ENCODE measurements at places on chromosomes 13 and 19. TPM values are rescaled to one million over a fixed set of nuclear protein-coding genes. Genes with fewer than 3 reads are reported as not detected.

Gene GPC5
- total RNA-seq: not detected

Gene KIR2DL3
- total RNA-seq: not detected

GRCh38 chr13:80116107-80116506 lies 224.8 kb downstream of the SPRY2 start:
- peak; percentile 87 for DNase-seq

- DNase-seq: no peak
These were observed 394.9 kb downstream of the DLEU7 start for GRCh38 chr13:50448535-50448998.

GRCh38 chr19:4704317-4704673 lies 19.3 kb downstream of the DPP9 start:
- DNase-seq: no peak

DNA sequence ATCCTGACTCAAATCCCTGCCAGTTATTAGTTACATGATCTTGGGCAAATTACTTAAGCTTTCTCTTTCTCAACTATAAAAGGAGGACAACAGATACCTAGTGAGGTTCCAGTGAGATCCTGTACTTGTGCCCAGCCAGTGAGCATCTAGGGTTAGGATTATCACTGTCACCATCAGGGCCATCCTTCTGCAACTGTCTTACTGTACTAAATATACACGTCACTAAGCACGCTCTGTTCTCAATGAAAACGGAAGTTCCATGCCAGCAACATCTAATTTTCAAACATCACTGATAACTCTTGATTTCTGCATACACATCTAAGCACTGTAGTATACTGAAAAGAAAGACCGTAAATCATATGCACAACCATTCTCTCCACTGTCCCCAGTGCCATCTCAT lies 70.0 kb downstream of the FOXO1 start:
- DNase-seq: no peak

- no peak for DNase-seq
These were observed 3.0 kb upstream of the PLIN4 start for GRCh38 chr19:4521170-4521887.

- DNase-seq: no peak
These were observed 64.0 kb downstream of the MLLT1 start for GRCh38 chr19:6215701-6216235.

DNA sequence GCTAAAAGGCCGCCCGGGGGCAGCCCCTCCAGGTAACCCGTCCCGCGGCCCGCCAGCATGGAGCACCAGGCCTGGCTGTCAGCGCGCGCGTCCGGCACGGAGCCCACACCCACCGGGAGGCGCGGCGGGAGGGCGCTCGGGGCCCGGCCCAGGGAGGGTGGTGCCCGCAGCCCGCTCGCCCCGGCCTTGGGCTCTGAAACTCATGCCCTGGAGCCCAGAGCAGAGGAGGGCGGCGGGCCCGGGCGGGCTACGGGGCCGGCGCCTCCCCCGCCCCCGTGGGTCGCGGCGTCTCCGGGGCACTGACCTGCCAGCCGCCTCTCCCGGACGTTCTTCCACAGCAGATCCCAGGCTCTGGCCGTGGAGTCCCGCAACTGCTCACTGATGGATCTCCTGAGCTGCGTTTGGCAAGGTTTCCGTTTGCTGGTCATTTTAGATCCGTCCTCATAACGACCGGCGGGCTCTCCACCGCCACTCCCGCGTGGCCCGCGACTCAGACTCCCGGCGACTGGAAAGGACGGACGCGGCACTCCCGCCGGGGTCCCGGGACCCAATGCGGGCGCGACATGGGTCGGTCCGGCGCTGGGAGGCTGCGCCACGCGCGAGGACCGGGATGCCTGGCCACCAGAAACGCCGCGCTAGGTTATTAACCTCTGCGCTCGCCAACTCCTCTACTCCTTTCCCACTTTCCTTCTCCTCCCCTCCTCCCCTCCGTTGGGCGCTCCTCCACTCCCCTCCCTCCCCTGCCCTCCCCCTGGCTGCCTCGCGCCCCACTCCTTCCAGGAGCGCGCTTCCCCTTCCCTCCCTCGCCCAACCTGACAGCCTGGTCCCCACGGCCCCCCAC lies 64.7 kb upstream of the STARD13 start:
- DNase-seq: peak; percentile 67

- DNase-seq: no peak
These were observed 54.1 kb downstream of the ABCC4 start for GRCh38 chr13:95247171-95247570.

All from GM23248 (cell line).